ENCODE measurements at places on chromosomes 2 and 18.
A peak's percentile ranks its signal among the peaks of the same experiment; 100 is the strongest.

- no peak for DNase-seq
Measured at GRCh38 chr2:133568598-133568997, 335 bp upstream of the NCKAP5 start.

DNA sequence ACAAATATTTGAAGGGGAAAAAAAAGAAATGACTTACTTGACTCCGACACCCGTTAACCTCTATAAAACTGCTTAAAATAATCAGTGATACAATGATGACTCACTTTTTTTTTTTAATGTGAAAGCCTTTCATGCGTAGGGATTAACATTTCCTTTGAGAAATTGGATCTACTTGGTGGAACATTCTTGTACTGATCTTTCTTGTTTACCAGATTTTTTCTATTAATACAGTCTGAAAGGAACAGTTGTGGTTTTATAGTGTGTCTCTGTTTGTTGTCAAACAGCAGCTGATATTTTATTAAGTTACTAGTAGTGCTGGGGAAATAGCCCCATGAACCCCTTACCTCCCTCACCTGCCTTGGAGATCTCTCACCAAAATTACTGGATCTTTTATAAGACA, 40.2 kb upstream of the NEB start:
- no peak for DNase-seq

- no peak for DNase-seq
Measured at GRCh38 chr2:20427931-20428526, 18.8 kb upstream of the RHOB start.

GRCh38 chr18:76395609-76396008, 99.4 kb downstream of the ZNF516 start:
- DNase-seq: no peak

DNA sequence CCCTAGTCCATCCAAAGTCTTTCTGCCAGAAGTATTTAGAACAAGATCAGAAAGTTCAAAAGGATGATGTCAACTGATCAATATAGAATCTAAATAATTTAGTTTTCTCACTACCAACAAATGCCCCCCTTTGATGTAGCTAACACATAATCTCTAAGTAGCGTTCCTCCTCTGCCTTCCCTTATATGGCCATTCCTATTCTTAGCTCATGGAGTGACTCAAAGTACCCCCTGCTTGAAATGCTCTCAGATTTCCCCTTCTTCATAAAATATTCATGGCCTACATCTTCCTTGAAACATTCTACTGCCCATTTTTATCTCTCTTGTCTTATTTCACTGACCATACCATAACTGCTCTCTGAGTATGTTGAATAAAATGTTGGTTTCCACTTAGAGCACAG, 151.5 kb downstream of the UPP2 start:
- no peak for DNase-seq

- DNase-seq: no peak
Measured at GRCh38 chr2:45809205-45809604, 157.7 kb downstream of the PRKCE start.

GRCh38 chr2:61558160-61558559, 20.0 kb upstream of the XPO1 start:
- DNase-seq: no peak

DNA sequence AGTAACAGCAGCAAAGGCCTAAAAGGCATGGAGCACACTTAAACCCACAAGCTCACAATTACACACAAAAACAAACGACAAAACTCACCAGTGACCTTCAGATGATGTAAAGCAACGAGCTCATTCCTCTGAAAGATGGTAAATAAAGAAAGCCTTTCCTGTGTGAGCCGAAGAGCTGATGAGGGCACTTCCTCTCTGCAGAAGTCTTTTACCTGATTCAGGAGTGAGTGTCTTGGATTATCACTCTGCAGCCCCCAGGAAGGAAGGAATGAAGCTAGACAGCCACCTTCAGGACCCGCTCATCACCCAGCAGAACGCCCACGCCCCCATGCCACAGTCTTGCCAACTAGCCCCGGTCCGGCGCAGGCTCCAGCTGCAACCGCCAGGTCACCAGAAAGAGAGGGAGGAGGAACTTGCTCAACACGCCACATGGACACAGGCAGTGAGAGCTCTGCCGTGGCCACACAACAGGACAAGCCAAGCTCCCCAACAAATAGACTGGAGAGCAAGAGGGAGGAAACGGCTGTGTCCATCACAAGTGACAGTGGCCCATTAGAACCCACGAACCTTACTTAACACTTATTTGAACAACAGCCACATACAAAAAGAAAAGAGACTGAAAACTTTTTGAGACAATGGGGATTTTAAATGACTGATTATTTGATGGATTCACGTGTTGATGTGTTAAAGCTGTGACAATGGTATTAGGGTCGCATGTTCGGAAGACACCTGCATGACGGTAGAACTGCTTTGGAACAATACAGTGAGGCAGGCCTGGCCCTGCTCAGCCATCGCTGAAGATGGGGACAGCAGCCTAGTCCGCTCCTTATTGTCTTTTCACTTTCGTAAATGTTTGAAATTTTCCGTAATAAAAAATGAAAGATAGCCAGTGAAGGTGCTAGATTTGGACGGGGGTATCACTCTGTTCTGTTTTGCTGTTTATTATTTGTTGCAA, 127.3 kb downstream of the HDAC4 start:
- DNase-seq: no peak

DNA sequence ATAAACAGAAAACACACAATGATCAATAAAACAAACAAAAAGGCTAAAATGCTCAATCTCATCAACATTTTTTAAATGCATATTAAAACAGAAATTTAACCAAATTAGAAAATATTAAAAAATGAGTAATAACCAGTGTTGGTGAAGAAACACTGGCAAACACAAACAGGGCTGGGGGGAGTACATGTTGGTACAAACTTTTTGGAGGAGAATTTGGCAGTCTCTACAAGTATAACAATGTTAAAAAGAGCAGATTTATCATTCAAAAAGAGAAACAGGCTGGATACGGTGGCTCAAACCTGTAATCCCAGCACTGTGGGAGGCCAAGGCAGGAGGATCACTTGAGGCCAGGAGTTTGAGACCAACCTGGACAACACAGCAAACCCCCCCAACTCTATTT, 13.9 kb downstream of the MOB1A start:
- DNase-seq: no peak

DNA sequence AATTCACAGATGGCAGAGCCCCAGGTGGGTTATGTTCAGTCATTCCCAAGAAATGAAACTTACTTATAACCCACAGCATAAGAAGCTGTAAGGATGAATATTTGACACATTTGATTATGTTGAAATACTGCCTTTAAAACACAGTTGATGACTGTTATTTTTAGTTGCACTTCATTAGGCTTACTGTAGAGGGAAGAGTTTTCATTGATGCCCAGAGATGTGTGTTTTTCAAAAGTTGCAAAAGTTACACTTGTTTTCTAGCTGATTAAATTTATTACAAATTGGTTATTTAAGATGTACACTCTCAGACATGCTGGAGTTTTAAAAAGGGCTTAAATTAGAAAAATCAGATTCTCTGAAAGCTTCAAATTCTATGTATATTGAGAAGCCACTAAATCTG, 506.1 kb downstream of the PARD3B start:
- no peak for DNase-seq

GRCh38 chr2:139357972-139358371, 577.8 kb upstream of the NXPH2 start:
- DNase-seq: no peak

DNA sequence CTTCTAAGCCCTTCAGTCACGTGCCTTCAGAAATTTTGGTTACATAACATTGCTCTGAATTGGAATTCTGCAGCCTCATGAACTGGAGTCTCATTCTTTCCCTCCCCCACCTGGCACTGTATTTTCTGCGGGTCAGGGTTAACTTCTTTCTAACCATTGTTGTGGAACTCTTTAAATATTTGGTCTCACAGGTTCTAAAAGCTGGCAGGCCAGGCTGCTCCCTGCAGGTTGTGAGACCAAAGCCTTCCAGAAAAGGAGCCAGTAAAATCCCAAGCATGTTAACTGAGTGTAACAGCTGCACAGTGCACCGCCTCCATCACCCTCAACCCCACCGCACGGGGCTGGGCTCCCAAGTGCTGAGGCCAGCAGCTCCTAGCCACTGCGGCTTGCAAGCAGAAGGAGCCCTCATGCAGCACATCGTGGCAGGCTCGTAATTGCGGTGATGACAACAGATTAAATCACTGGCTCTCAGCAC, 174.1 kb upstream of the ALPP start:
- DNase-seq: peak; percentile 57

DNA sequence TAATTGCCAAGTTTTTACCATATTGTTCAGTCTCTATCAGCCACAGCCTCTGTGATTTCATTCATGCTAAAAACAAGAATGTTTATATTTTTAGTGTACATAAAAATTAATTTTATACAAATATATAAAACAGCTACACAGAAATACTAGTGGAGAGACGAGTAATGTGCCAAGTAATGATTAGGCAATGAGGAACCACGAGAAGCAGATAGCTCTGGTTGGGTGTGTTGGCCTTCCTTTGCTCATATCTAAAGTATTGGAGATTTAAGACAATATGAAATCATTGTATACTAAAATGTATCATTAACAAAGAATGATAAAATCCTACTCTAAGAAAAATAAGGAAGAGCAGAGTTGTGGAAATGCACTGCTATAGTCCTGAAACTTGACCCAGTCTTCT, 326.7 kb downstream of the AGAP1 start:
- no peak for DNase-seq

GRCh38 chr2:207546822-207547221, 17.1 kb downstream of the CREB1 start:
- no peak for DNase-seq

GRCh38 chr2:172578860-172579512, 23.1 kb downstream of the PDK1 start:
- DNase-seq: no peak

- DNase-seq: no peak
Measured at GRCh38 chr18:57027190-57027708, 119.6 kb upstream of the BOD1L2 start.

DNA sequence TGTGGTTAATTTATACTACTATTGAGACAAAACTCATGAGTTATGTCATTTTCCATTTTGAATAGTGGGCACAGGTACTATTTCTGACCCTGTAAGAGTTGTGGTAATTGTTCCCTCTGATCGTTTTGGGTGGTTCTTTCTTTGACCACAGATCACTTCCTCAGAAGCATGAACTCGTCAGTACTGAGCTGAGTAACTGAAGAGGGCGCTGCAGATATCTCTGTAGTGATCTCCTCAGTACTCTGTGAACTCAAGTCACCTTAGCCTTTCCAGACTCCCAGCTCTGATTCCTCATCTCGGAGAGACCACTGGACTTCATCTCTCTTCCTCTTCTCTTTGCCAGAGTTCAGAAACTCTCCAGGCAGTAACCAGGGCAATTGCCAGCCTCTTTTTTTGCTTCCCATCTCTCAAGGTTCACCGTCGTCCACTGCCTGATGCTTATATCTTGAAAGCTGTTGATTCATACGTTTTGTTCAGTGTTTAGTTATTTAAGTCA, 9.4 kb upstream of the IL1RL1 start:
- no peak for DNase-seq

GRCh38 chr2:203002054-203002821, 12.4 kb upstream of the NBEAL1 start:
- no peak for DNase-seq

DNA sequence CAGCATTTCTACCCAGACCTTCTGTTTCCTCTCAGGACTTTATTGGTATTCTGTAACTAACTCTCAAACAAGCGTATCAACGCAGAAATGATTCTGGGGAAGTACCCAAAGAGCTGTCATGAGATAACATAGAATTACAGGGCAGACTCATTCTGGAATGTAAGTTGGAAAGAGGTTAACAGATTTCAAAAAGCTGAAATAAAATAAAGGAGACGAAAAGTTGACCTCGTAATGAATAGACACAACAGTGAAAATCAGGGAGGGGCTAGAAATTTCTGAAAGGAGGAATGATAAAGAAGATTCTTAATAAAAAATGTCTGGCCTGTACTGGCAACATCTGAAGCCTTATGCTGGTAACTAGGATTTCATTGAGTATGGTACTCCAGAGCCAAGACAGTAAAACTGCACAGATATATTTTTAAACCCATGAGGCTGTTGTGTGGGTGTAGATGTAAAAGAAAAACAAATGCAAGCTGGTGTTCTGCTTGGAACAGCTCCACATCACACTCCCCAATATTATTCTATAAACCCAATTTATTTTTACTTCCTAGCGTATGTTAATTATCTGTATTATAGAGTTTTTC, 23.9 kb downstream of the RBMS1 start:
- no peak for DNase-seq

DNA sequence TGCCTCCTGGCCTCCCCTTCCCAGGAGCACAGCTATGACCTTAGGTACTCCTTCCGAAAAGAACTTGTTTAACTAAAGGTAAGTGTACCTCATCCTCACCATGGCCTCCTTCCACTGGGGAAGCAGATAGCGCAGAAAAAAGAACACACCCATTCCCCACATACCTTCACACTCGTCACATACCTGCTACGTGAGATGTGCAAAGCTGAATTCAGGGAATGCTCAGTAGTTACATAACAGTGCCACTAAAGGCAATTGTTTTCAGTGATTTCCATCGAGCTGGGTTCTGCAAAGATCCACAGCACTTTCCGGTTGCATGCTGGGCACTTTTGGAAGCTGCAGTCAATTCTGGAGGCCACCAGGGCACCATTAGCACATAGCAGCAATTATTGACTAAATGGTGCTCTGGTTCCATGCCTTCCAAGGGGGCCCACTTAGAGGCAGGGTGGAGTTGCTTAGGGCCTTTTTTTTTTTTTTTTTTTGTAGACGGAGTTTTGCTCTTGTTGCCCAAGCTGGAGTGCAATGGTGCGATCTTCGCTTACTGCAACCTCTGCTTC, 41.0 kb downstream of the PAX8 start:
- DNase-seq: no peak

DNA sequence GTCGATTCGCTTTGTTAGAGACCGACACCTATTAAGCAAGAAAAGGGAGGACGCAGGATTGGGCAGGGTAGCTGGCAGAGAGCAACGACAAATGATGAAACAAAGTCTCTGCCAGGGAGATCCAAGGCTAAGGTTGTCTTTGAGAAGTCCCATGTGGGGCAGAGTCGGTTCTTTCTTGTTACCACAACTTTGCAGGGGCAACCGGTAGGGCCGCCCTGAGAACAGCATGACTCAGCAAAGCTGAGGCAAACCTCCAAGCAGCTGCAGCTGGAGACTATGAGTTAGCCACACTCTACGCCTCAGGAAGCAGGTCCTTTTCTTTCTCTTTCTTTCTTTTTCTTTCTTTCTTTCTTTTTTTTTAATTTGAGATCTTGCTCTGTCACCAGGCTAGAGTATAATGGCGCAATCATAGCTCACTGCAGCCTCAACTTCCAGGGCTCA, 452.3 kb upstream of the ID2 start:
- DNase-seq: no peak

- DNase-seq: no peak
Measured at GRCh38 chr18:41655074-41655473, 300.0 kb upstream of the PIK3C3 start.

Data from midbrain (tissue), 1 donor.